ENCODE measurements at places on chromosomes 7 and 10.

DNA sequence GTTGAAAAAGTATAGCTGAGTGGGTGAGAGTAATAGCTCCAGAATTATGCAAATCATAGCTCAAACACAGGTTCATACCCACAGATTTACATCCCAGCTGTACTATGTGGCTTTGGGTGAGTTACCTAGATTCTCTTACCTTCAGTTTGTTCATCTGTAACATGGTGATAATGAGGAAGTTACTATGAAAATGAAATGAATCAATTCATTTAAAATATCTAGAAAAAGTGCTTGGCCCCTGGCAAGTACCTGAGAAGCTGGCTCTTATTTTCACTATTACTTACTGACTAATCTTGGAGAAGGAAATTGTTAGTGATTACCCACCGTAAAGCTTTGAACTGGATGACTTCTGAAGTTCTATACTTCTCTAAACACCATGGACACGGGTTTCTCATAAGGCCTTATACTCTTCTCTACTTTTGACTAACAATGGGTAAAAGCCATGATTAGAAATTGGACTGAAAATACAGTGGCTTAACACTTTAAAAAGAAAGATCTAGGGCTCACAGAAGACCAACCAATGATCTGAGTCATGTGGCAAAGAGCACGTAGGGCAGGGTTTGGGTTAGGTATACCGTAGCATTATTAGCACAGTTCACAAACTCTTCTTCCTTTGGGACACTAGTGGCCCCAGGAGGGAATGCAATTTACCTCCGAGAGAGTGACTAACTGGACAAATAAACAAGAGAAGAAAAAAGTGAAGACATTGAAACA is 149.2 kb downstream of the PLPP4 start:
- no peak for DNase-seq

- no peak for DNase-seq
These were observed 180.8 kb upstream of the TCERG1L start for GRCh38 chr10:131492211-131492857.

DNA sequence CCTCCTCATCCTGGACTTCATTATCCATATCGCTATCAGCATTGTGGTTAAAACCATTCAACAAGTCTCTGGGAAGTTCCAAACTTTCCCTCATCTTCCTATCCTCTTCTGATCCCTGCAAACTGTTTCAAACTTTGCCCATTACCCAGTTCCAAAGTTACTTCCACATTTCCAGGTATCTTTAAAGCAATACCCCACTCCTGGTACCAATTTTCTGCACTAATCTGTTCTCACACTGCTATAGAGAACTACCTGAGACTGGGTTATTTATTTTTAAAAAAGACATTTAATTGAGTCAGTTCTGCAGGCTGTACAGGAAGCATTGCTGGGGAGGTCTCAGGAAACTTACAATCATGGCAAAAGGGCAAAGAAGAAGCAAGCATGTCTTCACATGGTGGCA is 147.3 kb downstream of the ARL4A start:
- no peak for DNase-seq

DNA sequence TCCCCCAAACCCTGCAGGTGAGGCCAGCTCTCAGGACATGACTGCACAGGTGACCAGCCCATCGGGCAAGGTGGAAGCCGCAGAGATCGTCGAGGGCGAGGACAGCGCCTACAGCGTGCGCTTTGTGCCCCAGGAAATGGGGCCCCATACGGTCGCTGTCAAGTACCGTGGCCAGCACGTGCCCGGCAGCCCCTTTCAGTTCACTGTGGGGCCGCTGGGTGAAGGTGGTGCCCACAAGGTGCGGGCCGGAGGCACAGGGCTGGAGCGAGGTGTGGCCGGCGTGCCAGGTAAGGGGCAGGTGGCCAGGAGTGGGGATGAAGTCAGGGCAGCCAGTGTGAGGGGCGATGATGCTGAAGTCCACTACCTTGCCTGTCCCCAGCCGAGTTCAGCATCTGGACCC is 8.3 kb upstream of the ATP6V1F start:
- DNase-seq: no peak

- DNase-seq: no peak
These were observed 33.2 kb upstream of the SMNDC1 start for GRCh38 chr10:110337906-110338305.

- DNase-seq: no peak
These were observed 2.8 kb upstream of the BCL7B start for GRCh38 chr7:73560109-73560835.

GRCh38 chr10:1737222-1738061 is at the start of gene ADARB2:
Gene ADARB2, minus strand, starts transcription at chr10:1737525.
- DNase-seq: no peak

DNA sequence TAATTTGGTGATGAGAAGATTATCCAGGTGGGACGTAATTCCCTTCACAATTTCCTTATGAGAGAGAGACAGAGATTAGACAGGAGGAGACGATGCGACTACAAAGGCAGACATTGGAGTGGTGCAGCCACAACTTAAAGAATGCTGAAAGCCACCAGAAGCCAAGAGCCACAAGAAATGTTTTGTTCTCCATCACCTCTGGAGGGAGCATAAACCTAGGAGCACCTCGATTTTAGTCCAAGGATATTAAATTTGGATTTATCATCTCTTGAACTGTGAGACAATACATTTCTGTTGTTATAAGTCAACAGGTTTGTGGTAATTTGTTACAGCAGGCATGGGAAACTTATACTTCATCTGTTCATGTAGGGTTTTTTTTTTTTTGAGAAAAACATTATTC is 418.9 kb downstream of the DGKB start:
- DNase-seq: no peak

GRCh38 chr10:33772370-33773252 is 438.1 kb upstream of the NRP1 start:
- no peak for DNase-seq

DNA sequence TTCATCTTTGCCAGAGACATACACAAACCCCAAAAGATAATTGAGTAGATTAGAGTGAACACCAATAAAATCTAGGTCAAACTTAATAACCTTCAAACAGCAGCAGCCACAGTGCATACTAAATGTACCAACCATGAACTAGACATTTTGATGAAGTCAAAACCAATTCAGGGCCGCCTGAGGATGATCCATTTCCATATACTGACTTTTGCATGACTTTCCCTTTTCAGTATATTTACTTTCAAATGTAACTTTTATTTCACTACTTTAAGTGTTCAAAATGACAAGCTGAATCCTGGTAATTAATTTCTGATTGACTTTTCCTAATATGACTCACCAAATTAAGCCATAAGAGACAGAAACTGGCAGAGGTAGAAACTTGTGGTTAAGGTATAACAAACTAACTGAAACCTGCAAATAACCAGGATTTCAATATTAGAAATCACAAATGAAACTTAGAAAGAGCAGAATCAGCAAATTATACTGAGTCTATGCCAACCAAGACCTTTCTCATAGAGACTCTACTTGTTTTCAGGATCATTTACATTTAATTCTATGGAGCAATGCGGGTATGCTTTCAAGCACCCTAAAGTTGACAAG is 171.9 kb upstream of the LRRN3 start:
- no peak for DNase-seq

DNA sequence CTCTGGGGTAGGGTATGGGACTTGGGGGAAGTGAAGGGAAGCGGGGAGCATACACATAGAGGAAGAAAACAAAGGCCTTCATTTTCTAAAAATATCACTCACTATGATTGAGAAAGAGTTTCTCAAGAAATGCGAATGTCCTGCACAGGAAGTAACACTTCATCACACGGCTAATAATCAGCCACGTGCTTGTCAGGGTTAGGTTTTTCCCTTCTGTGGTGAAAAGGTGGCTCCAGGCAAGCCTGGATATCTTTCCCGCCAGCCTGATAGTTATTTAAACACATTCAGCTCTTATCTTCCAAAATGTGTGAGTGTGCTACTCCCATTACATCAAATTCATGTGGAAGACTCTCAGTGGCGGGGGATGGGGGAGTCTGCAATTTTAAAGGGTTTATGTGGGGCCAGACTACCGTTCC is 166.4 kb upstream of the ADO start:
- DNase-seq: no peak

GRCh38 chr10:119496273-119496672 is 46.2 kb downstream of the RGS10 start:
- DNase-seq: no peak

All from left colon (tissue), 2 donors.